ENCODE measurements at places on chromosomes 11 and 22.

GRCh38 chr11:35111161-35112055, 27.6 kb upstream of the CD44 start:
- no peak for DNase-seq

DNA sequence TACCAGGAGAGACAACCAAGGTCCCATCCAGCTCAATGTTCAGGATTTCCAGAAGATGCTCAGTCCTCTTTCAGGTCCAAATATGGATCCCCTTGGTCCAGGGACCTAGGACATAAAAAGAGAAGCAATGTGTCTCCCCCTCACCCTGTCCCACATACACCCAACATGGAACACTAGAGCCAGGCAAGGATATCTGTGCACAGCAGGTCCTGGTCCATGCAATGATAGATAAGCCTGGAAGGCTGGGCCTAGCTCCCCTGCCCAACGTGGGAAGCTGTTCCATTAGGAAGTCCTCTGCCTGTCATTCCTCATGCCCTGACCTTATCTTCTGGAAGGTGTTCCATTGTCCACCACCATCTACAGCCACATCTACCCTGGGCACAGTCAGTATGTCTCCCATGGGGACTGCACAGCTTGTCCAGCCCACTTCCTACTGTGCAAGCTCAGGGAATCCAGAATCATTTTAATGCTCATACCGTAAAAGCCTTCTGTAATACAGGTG, 1434.8 kb downstream of the TBC1D22A start:
- no peak for DNase-seq

DNA sequence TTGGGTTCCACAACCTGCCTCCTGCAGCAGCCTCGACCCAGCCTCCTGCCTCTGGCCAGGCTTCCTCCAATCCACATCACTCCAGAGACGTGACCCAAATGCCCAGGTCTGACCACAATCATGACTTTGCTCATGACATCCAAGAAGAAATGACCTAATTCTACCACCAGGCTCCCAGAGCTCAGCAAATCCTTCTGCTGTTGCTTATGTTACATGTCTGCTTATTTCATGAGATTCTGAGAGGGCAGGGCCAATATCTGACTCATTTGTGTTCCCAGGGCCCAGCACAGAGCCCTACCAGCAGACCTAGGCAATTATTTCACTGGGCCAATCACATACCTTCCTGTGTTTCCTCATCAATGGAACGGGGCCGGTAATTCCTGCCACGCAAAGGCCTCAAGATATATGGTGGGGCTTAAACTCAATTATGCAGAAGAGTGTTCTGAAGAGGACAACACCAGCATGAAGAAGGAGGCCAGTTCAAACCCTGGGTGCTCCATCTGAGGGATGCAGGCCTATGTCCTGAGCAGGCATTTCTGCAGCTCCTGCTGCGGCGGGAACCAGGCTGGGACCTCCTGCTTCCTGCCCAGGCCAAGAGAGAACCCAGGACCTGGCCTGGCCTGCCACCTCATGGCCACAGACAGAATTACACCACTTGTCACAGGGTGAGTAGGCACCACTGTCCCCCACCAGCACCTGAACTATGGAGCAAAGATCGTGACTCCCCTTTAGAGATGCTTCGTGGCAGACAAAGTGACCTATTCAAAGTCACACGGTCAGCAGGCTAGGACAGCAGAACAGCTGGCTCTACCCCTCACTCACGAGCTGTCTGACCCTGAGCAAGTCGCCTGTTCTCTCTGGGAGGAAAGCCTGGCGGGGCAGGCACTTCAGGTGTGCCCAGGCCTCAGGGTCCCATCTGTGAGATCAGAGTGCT, 5.9 kb downstream of the CENPM start:
- DNase-seq, result peak; percentile 89

GRCh38 chr11:3169255-3170043, 4.3 kb upstream of the OSBPL5 start:
- DNase-seq, result no peak
